ENCODE measurements at places on chromosomes 6 and 20.

GRCh38 chr20:50169329-50169823 is 15.9 kb upstream of the PEDS1 start:
- peak; percentile 75 for DNase-seq

DNA sequence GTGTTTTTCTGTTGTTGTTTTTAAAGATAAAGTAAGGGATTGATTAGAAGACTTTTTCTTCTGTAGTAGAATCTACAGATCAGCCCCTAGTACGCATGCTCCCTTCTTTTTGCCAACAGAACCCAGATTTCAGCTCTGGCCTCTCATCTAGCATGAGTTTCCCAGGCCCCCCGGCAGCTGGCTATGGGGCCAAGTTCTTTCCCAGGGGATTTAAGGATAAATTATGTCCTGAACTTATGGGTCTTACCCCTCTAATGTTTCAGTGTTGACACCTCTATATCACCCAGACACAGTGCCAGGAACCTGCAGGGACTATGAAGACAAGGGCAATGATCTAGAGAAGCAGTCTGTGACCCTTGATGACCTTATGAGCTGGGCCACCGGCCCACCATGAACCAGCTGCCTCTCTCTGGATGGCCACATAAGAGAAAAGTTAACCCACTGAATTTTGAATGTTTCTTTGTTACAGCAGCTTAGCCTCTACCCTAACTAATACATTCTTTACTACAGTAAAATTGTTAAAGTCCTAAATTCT is 150.5 kb downstream of the UNC5CL start:
- no peak for DNase-seq

GRCh38 chr6:108653949-108654348 is 93.2 kb downstream of the FOXO3 start:
- no peak for DNase-seq

DNA sequence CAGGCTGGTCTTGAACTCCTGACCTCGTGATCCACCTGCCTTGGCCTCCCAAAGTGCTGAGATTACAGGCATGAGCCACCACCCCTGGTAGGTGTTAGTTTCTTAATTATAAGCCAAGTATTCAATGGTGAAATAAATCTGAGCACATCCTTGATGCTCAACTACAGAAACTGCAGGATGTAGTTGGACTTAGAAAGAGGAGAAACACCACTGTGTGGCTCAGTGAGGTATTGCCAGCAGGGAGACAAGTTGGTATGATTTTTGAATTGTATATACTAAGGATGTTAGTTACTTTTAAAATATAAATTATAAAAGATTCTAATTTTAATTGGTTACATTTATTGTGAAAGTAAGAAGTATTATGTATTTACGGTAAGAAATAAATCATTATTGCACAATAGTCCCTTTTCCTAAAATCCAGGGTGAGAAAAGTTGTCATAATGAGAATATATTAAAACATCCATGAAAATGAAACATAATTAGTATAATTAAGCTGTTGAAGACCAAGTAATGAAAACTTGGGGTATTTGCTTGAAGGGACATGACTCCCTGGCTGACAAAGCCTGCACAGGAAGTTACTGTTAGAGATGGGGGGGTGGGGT is 17.6 kb downstream of the SLC18B1 start:
- DNase-seq, result no peak

DNA sequence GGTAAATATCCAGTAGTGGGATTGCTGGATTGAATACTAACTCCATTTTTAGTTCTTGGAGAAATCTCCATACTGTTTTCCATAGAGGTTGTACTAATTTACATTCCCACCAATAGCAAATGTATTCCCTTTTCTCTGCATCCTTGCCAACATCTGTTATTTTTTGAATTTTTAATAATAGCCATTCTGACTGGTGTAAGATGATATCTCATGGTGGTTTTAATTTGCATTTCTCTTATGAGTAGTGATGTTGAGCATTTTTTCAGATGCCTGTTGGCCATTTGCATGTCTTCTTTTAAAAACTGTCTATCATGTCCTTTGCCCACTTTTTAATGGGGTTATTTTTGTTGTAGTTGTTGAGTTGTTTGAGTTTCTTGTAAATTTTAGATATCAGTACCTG is 253.2 kb downstream of the HAO1 start:
- DNase-seq, result no peak

DNA sequence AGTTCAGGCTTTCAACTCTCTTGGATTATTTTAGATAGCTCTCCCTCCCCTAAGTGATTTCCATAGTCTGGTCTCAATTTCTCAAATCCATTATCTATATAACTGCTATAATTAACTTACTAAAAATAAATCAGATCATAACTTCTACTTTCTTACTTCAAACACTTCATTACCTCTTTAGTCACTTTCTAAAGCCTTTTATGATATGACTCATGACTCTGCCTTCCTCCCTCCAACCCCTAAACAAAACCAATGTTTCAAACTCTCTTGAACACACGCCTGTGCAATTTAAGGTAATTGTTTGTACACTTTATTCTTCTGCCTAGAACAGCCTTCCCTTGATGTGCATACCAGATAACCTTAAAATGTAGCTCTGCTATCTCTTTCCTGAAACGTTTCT is 100.5 kb downstream of the LMBRD1 start:
- DNase-seq, result no peak

DNA sequence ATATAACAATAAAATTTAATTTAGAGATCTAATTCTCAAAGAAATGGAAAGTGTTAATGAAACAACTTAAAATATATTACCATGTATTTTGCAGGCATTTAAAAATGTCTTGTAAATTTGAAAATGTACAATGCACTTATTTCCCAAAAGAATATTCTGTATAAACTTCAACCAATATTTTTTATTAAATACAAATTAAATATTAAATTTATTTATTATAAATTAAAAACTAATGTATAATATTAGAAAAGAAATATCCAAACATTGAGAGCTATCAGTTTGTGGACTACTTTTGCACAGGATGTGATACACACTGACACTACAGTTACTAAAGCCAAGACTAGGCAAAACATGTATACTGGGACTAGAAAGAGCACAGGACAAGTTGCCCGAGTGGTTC is 707.0 kb upstream of the NRSN1 start:
- DNase-seq, result no peak

GRCh38 chr6:34508425-34508824 is 42.5 kb downstream of the PACSIN1 start:
- no peak for DNase-seq

GRCh38 chr6:35587167-35587566 is 74.5 kb upstream of the TULP1 start:
- no peak for DNase-seq

- DNase-seq, result no peak
Measured at GRCh38 chr6:12246900-12247299, 43.3 kb upstream of the EDN1 start.

GRCh38 chr6:10351791-10352190 is 63.1 kb downstream of the TFAP2A start:
- DNase-seq, result no peak

Data from CD4-positive, alpha-beta T cell treated with Interleukin-6 at 100 ng/mL for 8 hours (primary cell).